ENCODE measurements at places on chromosomes 5 and 9.

DNA sequence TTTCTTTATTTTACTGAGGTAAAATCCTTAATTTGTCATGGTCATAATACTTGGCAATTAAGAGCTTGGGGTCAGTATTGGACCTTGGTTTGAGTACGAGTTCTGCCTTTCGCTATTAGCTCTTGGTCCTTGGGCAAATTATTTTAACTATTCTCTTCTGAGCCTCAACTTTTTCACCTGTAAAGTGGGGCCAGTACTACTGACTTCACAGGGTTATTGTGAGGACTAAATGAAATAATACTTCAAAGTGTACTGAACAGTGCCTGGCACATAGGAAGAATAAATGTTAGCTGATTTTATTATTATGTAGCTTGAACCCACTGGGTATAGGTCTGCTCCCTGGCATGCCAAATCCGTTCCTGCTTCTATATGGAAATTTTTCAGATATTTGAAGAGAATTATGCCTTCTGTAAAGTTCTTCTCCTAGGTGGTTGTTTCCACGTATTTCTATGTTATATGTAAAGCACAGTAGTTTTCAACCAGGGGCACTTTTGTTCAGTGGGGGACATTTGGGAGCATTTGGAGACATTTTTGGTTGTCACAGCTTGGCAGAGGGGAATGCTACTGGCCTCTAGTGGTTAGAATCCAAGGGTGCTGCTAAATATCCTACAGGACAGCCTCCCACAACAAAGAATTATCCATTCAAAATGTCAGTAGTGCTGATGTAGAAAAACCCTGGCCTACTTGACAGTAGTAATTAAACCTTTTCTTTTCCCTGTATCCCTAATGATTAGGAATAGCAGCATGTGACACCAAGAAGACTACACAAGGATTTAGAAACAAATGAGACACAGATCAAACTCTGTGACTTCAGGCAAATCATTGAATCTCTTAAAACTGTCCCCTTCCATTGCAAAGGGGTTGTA lies 4.5 kb downstream of the RCL1 start:
- no peak for DNase-seq

- DNase-seq, result no peak
Observed at GRCh38 chr9:6184749-6185645, 30.6 kb upstream of the IL33 start.

GRCh38 chr9:73114958-73115357 lies 36.7 kb upstream of the ANXA1 start:
- DNase-seq, result no peak

DNA sequence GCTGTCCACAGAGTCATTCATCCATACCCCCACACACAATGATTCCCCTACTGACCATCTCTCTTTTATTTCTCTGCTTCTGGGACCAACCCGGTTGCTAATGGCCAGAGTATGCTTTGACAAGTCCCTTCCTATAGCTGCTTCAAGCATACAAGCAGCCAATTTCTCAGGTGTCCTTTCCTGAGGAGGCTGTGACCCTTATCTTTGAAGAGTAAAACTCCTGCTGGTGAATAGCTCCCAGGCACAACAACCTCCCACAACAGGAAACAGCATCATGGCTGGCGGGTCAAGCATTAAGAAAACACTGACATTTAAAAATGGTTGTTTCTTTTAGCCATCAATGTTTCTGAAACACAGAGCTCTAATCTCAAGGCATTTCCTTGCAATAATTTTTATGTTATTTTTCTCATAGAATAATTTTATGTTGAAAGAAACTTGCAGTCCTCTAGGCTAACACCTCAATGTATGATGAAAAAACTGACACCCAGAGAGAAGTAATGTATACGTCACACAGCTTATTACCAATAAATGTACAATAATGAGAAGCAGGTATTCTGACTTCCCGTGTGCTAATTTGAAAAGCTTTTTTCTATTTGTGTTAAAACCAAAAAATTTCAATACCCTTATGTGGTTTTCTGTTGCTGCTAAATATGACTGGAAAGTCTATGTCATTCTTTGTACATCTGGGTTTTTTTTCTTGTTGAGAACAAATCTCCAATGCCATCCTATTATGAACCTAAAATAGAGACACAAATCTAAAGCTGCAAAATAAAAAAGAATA lies 7.5 kb upstream of the PAM start:
- DNase-seq, result no peak

DNA sequence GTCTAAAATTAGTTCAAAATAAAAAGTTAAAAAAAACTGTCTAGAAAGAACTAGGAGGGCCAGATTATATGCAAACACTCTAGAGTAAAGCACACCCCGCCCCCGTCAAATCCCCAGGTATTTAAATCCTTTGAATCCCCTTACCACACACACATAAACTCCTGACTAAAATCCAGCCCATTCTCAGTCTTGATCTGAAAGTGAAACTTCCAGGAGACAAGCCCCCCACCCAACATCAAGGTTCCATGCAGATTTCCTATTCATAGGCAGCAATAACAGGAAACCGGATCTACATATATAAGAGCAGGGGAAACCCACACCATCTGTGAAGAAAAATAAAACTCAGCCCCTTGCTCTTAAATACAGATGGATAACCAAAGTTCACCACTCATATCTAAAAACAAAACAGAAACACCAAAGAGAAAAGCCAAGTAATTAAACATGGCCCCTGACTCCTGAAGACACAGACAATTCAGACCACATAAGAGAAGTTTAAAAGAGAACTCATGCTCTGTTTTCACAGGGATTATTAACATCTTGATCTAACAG lies 42.3 kb downstream of the MARCHF3 start:
- no peak for DNase-seq
